ENCODE measurements at places on chromosomes 7 and 10.

- DNase-seq, result no peak
Observed at GRCh38 chr7:111011520-111011919, 79.4 kb upstream of the LRRN3 start.

DNA sequence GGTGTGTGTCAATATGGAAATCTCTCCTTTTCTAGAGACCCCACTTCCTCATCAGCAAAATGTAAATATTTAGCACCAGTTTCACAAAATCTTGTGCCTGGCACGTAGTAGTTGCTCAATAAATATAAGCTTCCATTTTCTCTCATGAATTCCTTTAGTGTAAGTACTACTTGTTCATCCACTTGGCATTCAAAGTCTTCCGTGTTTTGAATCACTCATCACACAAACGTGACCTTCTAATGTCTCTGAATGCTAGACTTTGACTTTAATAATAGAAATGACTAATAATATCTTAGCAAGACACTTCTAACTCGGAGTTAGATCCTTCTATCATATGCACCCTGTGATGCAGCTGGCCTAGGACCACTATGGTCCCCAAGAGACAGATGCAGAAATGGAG, 168.7 kb upstream of the ZNF32 start:
- no peak for DNase-seq

DNA sequence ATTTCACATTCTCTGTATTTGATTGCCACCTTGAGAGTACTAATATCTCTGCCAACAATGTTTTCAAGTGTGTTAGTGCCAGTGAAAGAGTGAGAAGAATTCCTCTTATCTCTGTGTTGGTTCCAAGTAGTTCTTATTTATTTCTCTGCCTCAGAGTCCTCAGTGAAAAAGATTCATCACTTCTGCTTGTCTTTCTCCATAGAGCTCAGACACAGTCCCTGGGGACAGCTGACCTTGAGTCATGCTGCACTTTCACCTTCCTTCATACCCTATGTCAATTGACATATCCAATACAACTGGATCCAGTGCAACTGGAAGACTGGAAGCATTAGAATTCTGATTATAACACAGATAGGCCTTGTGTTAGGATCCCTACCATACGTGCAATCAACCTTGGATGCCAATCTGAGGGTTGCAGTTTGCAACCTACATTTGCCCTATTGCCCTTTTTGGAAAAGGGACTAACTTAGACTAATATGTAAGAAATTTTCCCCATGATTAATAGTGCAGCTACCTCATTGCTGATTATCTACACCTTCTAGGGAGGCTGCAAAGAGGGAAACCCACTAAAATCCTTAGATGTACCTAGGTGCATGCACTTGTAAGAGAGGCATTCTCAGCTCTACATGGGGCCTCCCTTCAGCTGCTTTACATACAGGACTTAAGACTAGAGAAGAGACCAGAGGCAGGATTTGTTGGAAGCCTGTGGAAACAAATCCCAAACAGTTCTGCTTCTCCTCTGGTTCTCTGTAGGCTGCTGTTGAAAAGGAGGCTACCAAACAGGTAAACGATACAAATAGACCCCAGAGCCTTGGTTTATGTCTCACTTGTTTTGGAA, 8.4 kb downstream of the IFIT2 start:
- DNase-seq, result no peak

DNA sequence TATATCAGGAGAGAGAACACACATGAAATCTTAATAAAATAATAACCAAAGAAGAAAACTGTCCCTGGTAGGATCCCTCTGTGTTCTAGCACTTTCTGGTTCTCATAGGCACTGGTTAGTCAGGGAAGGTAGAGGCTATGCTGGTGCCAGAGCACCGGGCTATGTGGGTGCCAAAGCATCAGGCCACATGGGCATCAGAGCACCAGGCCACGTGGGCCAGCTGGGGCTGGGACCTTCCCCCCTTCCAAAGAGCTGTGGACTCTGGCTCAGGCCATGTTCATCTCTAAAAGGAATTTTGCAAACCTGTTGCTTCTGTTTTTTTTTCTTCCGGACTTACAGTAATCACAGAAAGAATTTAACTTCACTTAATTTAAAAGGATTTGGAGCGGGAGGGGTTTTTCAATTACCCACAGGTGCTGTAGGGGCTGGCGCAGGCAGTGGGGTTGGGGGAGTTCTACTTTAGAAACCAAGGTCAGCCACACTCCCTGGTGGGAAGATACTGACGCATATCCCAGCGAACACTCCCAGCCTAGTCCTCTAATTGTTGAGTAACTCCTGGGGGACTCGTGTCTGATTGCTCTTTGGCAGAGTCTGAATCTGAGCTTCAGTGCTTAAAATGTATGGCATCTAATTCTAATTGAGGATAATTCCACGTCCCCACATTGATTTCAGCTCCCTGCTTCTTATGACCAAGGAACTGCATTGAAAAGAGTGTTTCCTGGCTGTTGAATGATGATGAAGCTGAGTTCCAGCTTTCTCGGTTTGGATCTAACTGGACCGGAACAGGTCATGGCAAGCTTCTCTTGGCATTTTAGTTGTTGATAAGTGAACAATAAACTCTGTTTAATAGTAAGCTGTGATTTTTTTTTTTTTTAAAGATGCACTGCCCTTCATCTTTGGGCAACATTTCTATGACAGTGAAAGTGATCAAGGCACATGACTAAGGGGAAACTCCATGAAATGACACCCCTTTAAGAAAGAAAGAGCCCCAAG, 110.7 kb upstream of the FZD8 start:
- no peak for DNase-seq

GRCh38 chr7:84194484-84195271, at the start of gene SEMA3A:
Gene SEMA3A, minus strand, starts transcription at chr7:84194789. Its CDS starts 203 bp downstream, at chr7:84194586.
- no peak for DNase-seq

DNA sequence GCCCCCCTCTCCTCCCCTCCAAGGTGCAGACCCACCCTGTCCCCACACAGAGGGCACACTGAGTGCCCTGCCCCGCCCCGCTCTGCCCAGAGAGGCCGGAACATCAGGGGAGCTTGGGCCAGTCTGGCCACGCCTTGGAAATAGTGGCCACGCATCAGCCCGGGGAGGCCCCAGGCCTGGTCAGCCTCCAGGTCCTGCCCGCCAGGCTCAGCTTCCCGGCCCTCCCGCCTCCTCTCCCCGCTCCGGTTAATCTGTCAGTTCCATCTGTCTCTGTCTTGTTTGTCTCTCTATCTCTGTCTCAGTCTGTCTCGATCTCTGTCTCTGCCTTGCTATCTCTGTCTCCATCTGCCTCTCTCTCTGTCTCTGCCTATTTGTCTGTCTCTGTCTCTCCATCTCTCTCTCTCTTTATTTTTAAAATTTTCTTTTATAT, 28.9 kb upstream of the TNRC18 start:
- no peak for DNase-seq

DNA sequence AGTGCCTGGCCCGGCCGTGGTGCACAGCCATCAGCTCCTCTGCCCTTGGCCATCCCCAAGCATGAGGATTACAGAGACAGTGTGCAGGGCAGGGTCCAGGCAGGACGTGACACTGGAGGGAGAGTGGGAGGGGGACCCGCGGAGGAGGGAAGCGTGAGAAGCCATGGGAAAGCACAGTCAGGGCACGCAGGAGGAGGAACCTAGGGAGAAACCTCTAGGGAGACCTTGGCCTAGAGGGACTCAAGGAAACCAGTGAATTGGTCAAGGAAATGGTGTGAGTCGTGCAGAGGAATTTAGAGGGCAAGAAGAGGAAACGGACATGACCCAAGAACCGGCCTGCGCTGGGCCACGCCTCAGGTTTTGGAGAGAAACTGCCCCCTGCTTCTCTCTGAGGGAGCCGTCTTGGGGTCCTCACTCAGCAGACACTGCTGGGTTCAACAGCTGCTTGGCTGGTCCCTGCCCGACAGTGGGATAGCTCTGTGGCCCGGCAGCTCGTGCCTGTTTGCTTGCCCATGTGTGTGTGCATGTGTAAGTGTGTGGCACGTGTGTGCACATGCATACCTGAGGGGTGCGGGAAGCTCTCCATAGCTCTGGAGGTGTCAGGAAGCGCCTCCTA, 3.2 kb downstream of the OPN4 start:
- DNase-seq, result no peak

GRCh38 chr7:151481650-151482505, 37.8 kb downstream of the RHEB start:
- no peak for DNase-seq

DNA sequence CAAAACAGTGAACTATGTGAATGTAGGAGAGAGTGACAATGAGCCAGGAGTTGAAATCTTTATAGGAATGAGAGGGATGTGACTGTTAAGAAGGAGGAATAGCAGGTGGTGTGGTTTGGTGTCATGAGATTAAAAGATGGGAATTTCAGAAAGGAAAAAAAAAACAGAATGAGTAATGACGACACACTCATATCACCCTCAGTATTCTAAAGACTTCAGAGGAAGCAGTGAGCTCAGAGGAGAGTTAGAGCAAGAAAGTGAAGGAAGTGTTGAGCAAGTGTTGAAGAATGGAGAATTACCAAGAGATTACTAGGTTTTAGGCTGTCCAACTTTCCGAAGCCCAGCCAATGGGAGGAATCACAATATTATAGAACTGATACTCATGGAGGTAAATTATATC, 220.5 kb upstream of the HGF start:
- no peak for DNase-seq

GRCh38 chr7:23242935-23243334, 3.6 kb upstream of the GPNMB start:
- DNase-seq, result no peak

- DNase-seq, result no peak
Observed at GRCh38 chr7:16404636-16405035, 16.7 kb downstream of the CRPPA start.

DNA sequence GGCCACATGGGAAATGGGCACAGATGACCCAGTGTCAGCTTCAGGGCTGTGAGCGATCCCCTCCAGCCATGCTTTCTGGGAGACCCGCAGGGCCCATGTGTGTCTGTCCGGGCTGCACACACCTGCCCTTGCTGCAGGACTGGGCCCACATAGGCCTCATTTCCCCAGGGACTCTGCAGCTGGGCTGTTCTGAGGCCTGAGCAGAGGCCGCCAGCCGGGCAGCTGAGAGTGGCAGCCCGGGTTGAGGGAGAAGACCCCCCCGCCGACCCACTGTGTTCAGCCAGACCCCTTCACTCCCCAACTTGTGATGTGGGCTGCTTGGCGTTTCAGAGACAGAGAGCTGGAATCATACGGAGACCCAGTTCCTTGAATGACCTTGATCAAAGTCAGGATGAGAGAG, 50.1 kb upstream of the DPYSL4 start:
- DNase-seq, result no peak

GRCh38 chr7:37040330-37040729, 316.0 kb upstream of the AOAH start:
- no peak for DNase-seq

DNA sequence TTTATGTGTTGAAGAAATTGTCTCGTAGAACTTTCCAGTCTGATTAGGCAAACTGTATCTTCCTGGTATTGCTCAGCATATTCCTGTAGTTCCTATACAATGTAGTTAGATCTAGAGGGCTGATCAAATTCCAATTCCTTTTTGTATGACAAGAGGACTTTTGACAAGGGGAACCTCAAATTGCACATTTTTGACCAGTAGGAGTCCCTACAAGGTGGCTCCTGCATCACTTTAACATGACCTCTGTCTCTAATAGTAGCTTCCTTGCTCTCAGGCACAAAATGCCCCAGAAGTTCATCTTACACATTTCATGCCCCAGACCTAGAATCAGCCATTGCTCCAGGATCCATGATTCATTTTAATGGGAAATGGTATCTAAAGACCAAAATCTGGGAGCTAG, 18.7 kb downstream of the HERPUD2 start:
- DNase-seq, result no peak

GRCh38 chr10:83522456-83522855, 616.9 kb upstream of the GHITM start:
- no peak for DNase-seq

DNA sequence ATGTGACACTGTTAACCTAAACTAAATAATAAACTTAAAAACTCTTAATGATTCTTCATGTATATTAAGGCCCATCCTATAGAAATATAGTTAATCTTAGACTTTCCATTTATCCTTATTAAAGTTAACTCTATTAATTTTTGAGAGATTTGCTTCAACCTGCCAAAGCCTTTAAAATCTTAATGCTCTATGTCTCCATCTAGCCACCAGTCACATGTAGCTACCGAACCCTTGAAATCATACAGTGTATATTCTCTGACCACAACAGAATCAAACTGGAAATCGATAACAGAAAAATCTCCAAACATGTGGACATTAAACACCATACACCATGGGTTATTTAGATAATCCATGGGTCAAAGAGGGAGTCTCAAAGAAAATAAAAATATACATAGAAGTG, 51.9 kb downstream of the ASZ1 start:
- no peak for DNase-seq

DNA sequence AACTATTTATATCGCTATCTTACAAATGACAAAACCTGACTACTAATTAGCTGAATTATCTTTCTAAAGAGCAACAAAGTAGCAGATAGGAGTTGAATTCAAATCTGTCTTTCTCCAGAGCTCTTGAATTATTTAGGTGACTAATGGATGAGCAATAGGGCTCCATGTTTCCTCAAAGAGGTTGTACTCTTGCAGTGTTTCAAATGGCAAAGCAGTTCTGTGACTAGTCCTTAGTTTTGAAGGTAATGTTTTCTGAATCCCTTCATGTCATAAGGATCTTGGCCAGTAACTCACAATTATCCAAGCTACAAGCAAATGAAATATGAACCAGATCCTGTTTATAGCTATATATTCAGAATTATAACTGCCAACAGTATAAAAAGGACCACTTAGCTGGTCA, 999.7 kb downstream of the NRG3 start:
- DNase-seq, result no peak

DNA sequence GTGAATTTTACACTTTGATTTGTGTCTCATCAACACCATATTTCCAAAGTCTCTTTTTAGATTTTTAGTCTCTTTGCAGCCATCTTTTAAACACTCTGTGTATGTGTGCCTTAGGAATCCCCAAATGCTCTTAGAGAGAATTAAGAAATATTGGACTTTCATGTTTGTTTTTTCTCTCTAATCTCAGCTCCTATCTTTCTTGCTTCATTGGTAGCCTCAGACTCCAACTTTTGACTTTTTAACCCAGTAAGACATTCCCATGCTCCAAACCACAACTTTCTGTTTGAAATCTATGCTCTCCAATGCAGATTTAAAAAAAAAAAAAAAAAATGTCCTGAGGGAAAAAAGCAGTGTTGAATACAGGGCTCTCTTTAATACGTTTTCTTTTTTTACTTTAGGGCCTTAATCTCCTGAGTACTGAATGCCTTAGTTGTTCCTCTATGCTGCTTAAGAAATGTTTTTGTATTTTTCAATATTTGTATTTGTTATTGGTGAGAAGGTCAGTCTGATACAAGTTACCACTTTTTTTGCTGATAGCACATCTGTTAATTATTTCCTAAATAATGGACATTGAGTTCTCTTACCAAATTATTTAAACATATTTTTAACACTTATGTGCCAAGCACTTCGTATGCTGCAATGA, 489.9 kb downstream of the NXPH1 start:
- DNase-seq, result no peak
